ENCODE measurements at places on chromosomes 6 and 20.
A peak's percentile ranks its signal among the peaks of the same experiment; 100 is the strongest.

- DNase-seq: no peak
- H3K4me1 ChIP-seq: no peaks in the 10 kb centered on the region
- H3K27me3 ChIP-seq: no peaks in the 10 kb centered on the region
Measured at GRCh38 chr6:170122651-170123050, 168.2 kb downstream of the DLL1 start.

DNA sequence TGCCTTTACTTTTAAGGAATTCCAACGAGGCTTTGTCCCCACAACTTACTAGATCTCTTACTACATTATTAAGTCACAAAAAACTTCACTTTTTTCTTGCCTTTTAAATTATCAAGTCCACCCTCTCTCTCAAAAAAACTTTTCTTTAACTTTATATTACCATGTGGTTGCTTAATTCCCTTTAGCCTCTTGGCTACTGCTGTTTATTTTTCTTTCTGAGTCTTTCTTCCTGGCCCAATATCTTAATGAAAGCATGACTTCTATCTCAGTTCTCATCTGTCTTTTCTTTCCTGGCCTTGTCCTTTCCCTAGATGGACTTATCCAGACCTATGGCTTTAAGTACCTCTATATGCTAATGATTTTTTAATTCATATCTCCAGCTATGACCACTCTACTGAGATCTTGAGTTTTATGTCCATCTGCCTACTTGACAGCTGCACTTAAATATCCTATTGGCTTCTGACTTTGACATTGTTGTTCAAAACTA, 710.5 kb downstream of the RFPL4B start:
- no peak overlapping the region for H3K4me3 ChIP-seq
- H3K27ac ChIP-seq: no peak overlapping the region
- DNase-seq: no peak
- no peaks in the 10 kb centered on the region for H3K27me3 ChIP-seq
- H3K36me3 ChIP-seq: no peaks in the 10 kb centered on the region
- no peaks in the 10 kb centered on the region for H3K4me1 ChIP-seq

DNA sequence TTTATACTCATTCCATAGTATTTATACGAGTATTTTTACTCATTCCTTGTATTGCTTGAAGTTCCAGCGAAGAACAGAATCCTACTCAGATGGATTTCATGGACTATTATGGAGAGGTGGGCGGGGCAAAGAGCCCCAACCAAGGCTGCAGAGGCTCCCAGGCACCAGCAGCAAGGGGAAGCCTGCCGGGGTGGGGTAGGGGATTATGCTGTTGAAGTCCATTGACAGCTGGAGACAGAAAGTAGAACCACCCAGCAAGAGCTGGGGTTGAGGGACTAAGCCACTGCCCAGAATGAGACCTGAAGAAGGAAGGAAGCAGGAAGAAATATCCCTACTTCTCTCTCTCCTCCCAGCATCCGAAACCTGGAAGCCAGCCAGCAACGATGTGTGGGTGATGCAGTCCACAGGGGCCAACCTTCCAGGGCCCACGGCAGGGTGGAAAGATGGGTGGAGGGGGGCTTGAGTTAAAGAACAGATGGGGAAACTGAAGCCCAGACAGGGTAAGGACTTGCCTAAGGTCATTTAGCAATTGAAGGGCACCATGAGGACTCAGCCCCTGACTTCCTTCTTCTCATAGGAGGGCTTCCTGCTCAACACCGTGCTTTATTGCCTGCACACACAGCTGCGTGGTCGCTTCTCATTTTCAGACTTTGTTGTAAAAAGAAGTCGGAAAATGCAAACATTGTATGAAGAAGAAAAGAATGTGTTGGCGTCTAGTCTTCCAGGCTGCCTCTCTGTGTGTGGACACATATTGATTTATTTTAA, 18.3 kb upstream of the GTSF1L start:
- no peaks in the 10 kb centered on the region for H3K27me3 ChIP-seq
- H3K4me1 ChIP-seq: peaks cover 5% of the 10 kb centered on the region
- no peak overlapping the region for H3K4me3 ChIP-seq
- no peak overlapping the region for H3K27ac ChIP-seq

GRCh38 chr20:59455402-59456341, 148.7 kb upstream of the PHACTR3 start:
- DNase-seq: no peak
- no peaks in the 10 kb centered on the region for H3K36me3 ChIP-seq
- H3K4me3 ChIP-seq: no peak overlapping the region
- H3K4me1 ChIP-seq: peaks cover 2% of the 10 kb centered on the region
- H3K27ac ChIP-seq: no peak overlapping the region

DNA sequence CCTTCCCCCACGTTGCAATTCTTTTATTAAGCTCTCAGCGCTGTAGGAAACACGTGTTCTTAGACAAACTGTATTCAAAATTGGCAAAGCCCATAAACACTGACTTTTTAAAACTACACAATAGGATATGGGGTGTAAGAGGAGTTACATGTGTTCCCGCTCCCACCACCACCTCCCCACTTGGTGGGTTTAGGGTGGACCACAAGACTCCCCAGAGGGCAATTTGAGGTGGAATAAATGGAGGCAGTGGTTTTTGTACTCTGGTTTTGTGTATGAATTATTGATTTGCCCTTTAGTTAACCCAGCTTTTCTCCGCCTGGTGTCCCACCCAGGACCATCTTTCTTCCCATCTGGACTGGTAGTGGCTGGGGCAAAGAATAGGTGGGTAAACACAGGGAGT, 3.7 kb downstream of the UQCC2 start:
- DNase-seq: no peak
- no peak overlapping the region for H3K27ac ChIP-seq
- no peak overlapping the region for H3K4me3 ChIP-seq
- H3K27me3 ChIP-seq: no peaks in the 10 kb centered on the region
- H3K4me1 ChIP-seq: peaks cover 9% of the 10 kb centered on the region

- no peak for DNase-seq
- peak overlapping the region; percentile 77 for H3K4me3 ChIP-seq
- H3K27me3 ChIP-seq: no peaks in the 10 kb centered on the region
- H3K4me1 ChIP-seq: peaks cover 21% of the 10 kb centered on the region
- H3K27ac ChIP-seq: peak overlapping the region; percentile 85
- H3K36me3 ChIP-seq: no peaks in the 10 kb centered on the region
Measured at GRCh38 chr6:105402090-105402938, 568 bp downstream of the PREP start.

GRCh38 chr20:35561268-35561667, 19.4 kb downstream of the ERGIC3 start:
- H3K36me3 ChIP-seq: peaks cover 16% of the 10 kb centered on the region
- DNase-seq: no peak
- no peak overlapping the region for H3K4me3 ChIP-seq
- H3K27ac ChIP-seq: no peak overlapping the region
- H3K27me3 ChIP-seq: no peaks in the 10 kb centered on the region
- H3K4me1 ChIP-seq: no peaks in the 10 kb centered on the region

GRCh38 chr6:151014404-151015100, 149.1 kb downstream of the MTHFD1L start:
- DNase-seq: no peak
- H3K4me1 ChIP-seq: no peaks in the 10 kb centered on the region
- H3K4me3 ChIP-seq: no peak overlapping the region

DNA sequence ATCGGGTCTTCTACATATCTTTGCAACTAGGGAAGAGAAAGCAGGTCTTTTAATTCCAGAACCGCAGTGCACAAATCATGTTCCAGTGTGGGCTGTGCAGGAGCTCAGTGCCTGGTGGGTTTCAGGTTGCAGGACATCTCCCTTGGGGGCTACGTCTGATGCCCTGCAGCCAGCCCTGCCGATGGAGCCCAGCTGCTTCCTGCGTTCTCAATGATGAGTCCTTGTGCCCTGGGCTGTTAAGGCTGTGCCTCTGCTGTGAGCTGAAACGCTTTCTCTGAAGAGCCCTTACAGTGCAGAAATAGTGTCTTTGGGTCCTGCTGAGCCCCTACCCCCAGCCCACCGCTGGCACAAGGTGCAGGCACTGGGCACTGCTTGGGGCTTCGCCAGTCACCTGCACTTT, 192.9 kb downstream of the SYNDIG1 start:
- no peaks in the 10 kb centered on the region for H3K27me3 ChIP-seq
- H3K4me3 ChIP-seq: no peak overlapping the region
- no peak for DNase-seq
- H3K27ac ChIP-seq: no peak overlapping the region

GRCh38 chr20:1184638-1185315, at the start of gene TMEM74B:
Gene TMEM74B, minus strand, starts transcription at chr20:1184981. Its CDS starts 1,180 bp downstream, at chr20:1183801.
- H3K27me3 ChIP-seq: peaks cover 2% of the 10 kb centered on the region
- no peak for DNase-seq
- H3K4me3 ChIP-seq: peak within 1 kb of the TSS; percentile 74
- H3K4me1 ChIP-seq: peaks cover 22% of the 10 kb centered on the region

GRCh38 chr6:16749516-16750485, 11.5 kb downstream of the ATXN1 start:
- H3K27me3 ChIP-seq: no peaks in the 10 kb centered on the region
- no peaks in the 10 kb centered on the region for H3K36me3 ChIP-seq
- no peak for DNase-seq

- DNase-seq: no peak
- no peaks in the 10 kb centered on the region for H3K27me3 ChIP-seq
- no peaks in the 10 kb centered on the region for H3K4me1 ChIP-seq
- H3K4me3 ChIP-seq: no peak overlapping the region
- no peak overlapping the region for H3K27ac ChIP-seq
Measured at GRCh38 chr6:87904011-87904410, 143.6 kb upstream of the SPACA1 start.

DNA sequence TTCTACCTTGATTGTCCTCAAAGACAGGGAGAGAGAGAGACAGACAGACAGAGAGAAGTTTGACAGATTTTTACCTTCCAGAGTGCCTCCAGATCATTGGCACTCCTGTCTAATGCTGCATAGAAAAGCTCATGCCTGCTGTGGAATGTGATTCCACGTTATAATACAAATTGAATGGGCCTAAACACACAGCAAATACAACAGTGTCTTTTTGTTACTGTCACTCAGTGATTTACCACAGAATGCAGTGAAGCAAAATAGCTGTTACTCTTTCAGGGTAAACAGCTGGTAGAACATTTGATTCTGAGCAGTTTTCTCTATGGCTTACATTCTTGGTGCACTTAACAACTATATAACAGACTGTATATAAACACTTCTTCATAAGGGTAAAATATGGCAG, 558.7 kb downstream of the LMBRD1 start:
- H3K27ac ChIP-seq: no peak overlapping the region
- no peaks in the 10 kb centered on the region for H3K27me3 ChIP-seq
- no peak overlapping the region for H3K4me3 ChIP-seq
- H3K4me1 ChIP-seq: no peaks in the 10 kb centered on the region

GRCh38 chr6:122673343-122673961, 63.2 kb downstream of the PKIB start:
- H3K27ac ChIP-seq: no peak overlapping the region
- no peak overlapping the region for H3K4me3 ChIP-seq
- no peaks in the 10 kb centered on the region for H3K36me3 ChIP-seq
- no peak for DNase-seq

GRCh38 chr6:147282566-147282959, 78.3 kb downstream of the STXBP5 start:
- H3K4me1 ChIP-seq: no peaks in the 10 kb centered on the region
- no peaks in the 10 kb centered on the region for H3K27me3 ChIP-seq
- no peak overlapping the region for H3K4me3 ChIP-seq
- no peak for DNase-seq
- H3K27ac ChIP-seq: no peak overlapping the region

DNA sequence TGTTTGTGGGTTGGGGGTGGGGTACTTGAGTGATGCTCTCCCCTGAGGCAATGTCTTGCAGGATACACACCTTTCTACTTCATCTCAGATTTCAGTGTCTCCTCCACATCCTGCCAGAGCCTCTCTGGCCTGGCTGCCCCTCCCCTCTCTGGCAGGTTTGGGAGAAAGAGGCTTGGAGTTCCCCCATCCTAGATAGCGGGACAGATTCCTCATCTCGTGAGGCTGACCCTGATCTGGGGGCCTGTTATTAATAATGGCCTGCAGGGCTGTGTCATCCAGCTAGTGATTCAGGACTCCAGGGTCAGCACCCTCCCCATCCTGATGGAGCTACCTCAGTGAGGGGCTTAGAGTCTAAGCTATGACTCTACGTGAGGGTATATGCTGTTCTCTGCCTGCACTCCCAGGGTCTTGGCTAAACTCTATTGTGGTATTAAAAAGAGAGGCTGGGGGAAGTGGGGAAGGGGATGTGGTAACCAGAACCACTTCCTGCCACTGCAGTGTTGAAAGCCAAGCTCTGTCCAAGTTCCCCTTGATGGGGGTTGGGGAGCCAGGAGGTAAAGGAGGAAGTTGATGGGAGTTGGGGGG, 3.7 kb upstream of the MMP9 start:
- peaks cover 86% of the 10 kb centered on the region for H3K27me3 ChIP-seq
- H3K4me1 ChIP-seq: peaks cover 39% of the 10 kb centered on the region
- no peak overlapping the region for H3K27ac ChIP-seq
- no peak overlapping the region for H3K4me3 ChIP-seq
- no peaks in the 10 kb centered on the region for H3K36me3 ChIP-seq

DNA sequence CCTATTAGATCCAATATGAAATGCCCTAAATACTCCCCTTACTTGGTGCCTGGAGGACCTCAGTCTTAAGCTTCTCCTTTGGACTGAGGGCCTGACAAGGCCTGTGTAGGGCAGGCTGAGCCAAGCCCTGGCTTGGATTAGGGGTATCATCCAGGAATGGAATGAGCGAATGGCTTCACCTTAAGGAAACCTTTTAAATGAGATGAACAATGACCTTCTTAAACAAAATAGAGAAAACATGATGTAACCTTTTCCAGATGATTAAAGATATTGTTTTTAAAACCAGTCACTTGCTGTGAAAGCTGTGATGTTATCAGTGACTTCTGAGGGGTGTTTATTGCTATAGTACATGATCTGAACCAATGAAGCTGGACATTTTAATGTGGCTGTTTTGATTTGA, 55.5 kb downstream of the TRAF3IP2 start:
- H3K36me3 ChIP-seq: no peaks in the 10 kb centered on the region
- peaks cover 47% of the 10 kb centered on the region for H3K4me1 ChIP-seq
- H3K27me3 ChIP-seq: no peaks in the 10 kb centered on the region
- H3K27ac ChIP-seq: no peak overlapping the region
- no peak overlapping the region for H3K4me3 ChIP-seq

GRCh38 chr6:82385102-82385501, 21.5 kb downstream of the TPBG start:
- H3K27ac ChIP-seq: no peak overlapping the region
- peaks cover 15% of the 10 kb centered on the region for H3K4me1 ChIP-seq
- H3K4me3 ChIP-seq: no peak overlapping the region
- H3K27me3 ChIP-seq: no peaks in the 10 kb centered on the region
- no peak for DNase-seq
- no peaks in the 10 kb centered on the region for H3K36me3 ChIP-seq

- no peaks in the 10 kb centered on the region for H3K4me1 ChIP-seq
- no peak for DNase-seq
- no peak overlapping the region for H3K4me3 ChIP-seq
- no peak overlapping the region for H3K27ac ChIP-seq
Measured at GRCh38 chr6:147999001-147999540, 343.6 kb upstream of the SASH1 start.

GRCh38 chr20:35311409-35311808, 19.2 kb upstream of the FAM83C start:
- peaks cover 55% of the 10 kb centered on the region for H3K4me1 ChIP-seq
- no peak for DNase-seq
- peak overlapping the region; percentile 48 for H3K27ac ChIP-seq
- H3K4me3 ChIP-seq: no peak overlapping the region
- H3K36me3 ChIP-seq: no peaks in the 10 kb centered on the region

GRCh38 chr6:105194106-105194505, 14.3 kb upstream of the POPDC3 start:
- no peaks in the 10 kb centered on the region for H3K36me3 ChIP-seq
- H3K4me1 ChIP-seq: no peaks in the 10 kb centered on the region
- no peaks in the 10 kb centered on the region for H3K27me3 ChIP-seq
- DNase-seq: no peak

- no peaks in the 10 kb centered on the region for H3K36me3 ChIP-seq
- H3K27ac ChIP-seq: peak overlapping the region; percentile 40
- no peak overlapping the region for H3K4me3 ChIP-seq
- no peaks in the 10 kb centered on the region for H3K4me1 ChIP-seq
Measured at GRCh38 chr6:2658788-2659187, 91.9 kb downstream of the MYLK4 start.
